NCI-H524 treated with DMSO at 0.1 percent for 48 hours (cell line): ENCODE measurements at places on chromosomes 6 and 20.

- no peak for DNase-seq
Observed at GRCh38 chr6:90860822-90861601, 274.1 kb upstream of the MAP3K7 start.

DNA sequence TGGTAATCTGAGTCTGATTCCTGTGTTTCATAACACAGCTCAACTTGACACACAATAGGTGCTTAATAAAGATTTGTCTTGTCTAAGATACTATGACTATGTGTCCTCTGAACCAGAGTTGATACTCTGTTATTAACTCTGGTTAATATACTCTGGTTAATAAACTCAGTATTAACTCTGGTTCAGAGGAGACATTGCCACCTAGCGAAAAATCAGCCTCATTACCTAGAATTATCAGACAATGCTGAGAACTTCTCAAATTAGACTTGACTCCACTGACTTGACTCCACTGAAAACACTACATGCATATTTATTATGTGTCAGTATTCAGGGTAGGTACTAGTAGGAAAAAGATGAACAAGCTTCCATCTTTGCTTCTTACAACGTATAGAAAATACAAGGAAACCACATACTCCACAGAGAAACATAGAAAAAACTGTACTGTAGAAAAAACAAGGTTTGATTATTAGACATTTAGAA lies 73.9 kb downstream of the AHI1 start:
- no peak for DNase-seq

GRCh38 chr20:15799871-15800270 lies 773.4 kb downstream of the KIF16B start:
- DNase-seq, result no peak

DNA sequence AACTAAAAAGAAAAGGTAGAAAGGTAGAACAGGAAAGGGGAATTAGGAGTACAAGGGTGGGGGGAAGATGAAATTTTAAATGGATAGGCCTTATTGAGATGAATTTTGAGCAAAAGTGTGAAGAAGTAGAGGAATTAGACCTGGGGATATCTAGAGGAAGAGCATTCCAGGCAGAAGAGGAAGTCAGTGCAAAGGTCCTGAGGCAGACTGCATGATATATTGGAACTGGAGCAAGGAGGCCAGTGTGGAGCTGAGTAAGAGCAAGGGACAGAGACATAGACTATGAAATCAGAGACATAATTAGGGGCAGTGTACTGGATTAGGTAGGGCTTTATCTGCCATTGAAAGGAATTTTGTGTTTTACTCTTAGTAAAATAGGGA lies 40.4 kb downstream of the MAPK14 start:
- no peak for DNase-seq

DNA sequence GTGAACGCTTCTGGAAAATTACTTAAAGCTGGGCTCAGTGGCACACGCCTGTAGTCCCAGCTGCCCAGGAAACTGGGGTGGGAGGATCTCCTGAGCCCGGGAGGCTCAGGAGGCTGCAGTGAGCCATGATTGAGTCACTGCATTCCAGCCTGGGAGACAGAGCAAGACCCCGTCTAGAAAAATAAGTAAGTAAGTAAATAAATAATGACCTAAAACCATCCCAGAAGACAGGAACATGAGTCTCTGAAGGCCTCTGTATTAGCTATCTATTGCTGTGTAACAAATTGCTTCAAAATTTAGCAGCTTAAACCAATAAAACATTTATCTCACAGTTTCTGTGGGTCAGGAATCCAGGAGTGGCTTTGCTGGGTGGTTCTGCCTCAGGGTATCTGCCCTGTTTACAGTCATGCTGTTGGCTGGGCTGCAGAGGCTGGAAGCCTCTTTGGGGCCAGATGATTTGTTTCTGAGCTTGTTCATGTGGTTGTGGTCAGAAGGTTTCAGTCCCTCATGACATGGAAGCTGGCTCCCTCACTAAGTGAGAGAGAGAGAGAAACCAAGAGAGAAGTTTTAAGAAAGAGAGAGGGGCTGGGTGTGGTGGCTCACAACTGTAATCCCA lies 48.4 kb upstream of the NCOA3 start:
- no peak for DNase-seq

- DNase-seq, result peak; percentile 56
Observed at GRCh38 chr6:88870717-88871330, 92.6 kb downstream of the RNGTT start.

DNA sequence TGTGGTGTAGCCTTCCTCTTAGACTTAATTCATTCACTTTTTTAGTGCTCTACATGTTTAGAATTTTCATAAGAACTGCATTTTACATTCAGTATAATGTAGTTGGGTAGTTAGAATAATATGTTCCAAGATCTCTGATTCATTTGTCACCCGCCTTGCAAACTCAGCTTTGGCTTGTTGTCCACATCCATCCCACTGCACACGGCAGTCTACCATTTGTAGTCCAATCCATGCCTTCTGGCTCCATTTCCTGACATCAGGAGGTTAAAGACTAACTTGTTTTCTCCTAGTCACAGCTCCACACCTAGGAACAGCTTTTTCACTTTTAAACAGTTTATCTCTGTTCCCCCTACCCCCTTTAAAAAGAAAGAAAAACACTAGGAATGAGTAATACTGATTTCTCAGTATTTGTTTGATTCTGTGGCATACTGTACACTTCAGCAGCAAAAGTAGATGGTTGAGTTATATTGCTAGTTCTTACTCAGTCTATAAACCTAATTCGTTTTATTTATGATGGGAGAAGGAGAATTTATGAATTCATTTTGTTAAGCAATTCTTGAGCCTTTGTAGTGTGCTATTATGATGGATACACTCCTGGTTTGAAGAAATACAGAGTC lies 180.9 kb downstream of the ARID1B start:
- no peak for DNase-seq

DNA sequence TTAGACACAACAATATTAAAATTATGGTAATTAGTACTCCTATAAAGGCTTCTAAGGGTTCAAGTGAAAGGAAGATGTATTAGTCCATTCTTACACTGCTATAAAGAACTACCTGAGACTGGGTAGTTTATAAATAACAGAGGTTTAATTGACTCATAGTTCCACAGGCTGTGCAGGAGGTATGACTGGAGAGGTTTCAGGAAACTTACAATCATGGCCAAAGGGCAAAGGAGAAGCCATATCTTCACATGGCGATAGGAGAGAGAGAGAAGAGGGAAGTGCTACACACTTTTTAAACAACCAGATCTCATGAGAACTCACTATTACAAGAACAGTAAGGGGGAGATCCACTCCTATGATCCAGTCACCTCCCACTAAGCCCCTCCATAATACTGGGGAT lies 52.9 kb downstream of the TINAG start:
- DNase-seq, result no peak

GRCh38 chr20:8545212-8545611 lies 413.1 kb downstream of the PLCB1 start:
- DNase-seq, result no peak

DNA sequence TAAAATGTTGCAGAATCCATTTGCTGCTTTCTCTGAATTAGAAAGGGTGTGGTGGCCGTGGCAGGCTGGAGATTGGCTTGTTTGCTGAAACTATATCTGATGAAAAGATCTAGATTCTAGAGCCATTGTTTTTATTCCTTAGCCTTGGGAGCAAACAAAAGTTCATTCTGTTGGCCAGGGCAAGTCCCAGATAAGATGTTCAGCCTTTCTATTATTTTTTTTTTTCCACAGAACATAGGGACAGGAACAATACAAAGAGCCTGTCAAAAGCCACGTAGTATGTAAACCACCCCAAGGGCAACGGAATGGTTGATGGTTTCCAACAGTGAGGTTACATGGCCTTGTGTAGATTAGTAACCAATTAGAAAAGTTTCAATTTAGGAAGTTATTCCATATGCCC lies 119.9 kb upstream of the SLC22A16 start:
- no peak for DNase-seq

DNA sequence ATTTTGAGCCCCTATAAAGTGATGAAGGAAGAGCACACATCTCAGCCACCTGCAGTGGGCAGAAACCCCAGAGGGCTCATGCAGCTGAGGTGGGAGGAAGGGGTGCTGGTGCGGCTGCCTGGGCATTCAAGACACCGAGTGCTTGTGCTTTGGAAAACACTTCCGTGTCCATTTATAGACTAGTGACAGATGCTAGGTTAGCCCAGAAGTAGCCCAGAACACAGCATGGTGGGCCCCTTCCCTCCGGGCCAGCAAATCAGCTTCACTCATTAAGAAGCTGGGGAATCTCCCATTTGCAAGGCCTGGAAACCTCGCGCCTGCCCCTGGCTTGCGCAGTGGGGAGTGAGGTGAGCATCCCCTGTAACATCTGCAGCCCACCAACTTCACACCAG lies 12.9 kb downstream of the BEND3 start:
- peak; percentile 73 for DNase-seq

- no peak for DNase-seq
Observed at GRCh38 chr6:134495203-134495889, 177.4 kb upstream of the SGK1 start.

DNA sequence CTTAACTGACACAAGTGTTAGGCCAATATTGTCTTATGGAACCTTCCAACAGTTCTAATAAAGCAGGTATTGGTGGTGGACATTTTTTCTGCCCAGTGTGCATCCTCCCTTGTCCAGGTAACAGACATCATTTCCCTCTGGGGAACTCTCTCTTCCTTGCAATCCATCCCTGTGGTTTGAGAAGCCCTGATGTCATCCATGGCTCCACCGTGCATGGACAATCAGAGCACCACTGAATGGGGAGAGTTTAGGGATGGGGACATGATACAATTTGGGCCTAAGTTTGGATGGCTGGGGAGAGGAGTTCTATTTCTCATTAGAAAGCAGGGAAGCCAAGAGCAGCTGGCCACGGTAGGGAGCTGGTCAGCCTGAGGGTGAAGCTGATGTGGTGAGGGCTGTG lies 60.2 kb upstream of the ZFP64 start:
- no peak for DNase-seq

GRCh38 chr6:52675372-52675771 lies 4.5 kb downstream of the TMEM14A start:
- DNase-seq, result no peak

DNA sequence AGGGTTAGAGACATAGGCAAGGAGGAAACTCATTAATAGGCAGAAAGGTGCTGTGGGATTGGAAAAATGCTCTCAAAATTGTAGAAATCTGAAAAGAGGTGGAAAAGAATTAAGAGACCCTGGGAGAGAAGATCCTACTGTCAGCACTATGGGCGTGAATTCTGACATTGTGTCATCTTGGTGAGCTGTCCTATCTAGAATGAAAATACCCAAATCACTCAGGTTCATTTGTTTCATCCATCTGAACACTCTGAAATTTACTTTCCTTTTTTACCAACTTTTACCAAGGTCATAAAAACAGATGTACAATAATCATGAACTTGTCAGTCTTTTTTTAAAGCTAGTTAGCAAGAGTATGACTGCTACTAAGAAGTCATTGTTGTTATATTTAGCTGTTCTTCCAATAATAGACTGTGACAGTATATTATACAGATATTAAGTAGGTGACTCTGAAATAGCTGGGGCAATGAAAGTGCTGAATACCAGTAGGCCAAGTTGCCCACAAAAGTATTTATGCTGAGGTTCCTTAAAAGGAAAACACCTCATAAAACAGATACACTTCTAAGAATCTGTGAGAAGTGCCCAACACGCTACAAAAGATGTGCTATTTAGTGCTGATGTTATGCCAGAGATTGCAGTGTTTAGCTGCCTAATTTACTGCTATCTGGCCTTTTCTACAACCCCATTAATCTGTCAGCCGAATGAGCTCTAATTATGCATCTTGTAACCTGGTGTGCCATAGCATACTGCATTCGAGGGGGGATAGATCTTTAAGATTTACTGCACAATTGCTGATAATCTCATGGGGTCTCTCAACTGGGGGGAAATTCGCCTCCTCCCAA lies 217.5 kb upstream of the SUPT3H start:
- DNase-seq, result no peak

DNA sequence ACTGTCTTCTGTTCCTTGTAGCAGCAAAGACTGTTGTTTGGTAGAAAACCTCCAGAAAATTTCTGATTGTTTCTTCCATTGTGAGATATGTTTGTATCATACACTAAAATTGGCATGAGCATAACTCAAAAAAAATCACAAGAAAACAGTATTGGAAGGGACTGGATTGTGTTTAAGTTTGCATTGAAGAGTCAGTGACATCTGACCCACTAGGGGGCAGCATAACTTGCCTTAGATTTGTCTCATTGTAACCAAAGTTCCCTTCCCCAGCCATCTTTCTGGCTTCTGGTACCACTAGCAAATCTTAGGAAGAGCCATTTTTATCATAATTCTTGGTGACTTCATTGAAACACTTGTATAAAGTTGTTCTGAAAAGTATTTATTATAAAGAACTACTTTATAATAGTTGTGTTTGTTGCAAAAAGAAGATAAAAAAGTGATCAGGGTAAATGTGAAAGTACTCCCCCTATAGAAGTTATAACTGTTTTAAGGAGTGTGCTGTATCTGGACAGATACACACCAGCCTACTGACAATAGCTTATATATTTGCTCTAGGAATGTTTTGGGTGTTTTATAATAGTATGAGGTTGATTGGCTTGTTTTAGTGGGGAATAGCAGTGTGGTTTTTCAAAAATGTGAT lies 7.7 kb downstream of the CSTF1 start:
- DNase-seq, result no peak

DNA sequence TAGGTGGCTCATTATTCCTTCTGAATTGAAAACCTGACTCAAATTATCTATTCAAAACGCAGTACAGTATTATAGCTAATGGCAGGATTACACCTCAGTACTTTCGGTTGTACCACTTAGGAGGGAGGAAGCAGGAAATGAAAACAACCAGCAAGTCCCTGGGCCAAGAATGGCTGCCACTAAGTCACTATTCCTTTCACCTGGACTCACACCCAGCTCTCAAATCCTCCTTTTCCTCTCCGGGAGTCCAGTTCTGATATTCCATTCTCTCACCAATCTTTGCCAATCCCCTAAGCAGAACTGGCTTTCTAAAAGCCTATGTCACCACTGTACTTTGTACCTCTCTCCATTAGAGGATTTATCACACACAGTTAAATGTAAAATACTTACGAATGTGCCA lies 20.6 kb downstream of the TMEM242 start:
- no peak for DNase-seq

DNA sequence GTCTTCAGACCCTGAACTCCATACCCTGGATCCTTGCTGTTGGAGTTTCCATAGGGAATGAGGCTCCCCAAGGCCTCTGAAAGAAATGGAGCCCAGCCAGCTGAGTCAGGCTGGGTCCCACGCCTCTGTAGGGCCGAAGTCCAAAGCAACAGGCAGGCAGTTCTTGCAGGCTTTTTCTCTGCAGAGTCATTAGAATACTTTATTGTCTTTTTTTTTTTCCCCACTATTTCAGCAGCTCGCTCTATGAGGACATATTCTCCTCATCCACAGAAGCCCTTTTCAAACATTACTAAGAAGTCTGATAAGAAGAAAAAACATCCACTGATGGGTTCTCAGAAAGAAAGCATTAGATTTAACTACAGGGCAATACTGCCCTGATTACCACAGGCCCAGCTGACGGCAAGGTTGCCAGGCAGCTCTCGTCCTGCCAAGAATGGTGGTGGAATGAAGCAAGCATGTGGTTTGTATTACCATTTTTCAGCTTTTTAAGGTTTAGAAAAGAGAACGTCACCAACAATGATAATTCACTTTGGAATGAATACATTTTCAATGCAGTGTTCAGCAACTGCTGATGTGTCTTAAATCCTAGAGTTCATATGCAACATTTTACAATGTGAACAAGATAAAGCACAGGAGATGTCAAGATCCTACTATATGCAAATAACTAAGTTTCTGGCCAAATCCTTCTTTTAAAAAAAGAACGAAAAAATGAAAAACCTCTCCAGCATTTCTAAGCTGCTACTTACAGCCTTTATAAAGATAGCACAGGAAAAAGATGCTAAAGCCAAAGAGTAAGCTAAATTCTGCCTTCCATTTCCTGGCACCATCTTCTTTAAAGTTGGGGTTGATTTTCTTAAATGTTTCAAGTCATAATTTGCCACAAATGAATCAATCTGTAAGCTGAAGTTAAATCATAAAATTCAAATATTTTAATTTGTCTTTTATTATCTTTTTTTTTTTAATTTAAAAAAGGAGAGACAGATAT lies 223.6 kb upstream of the CITED2 start:
- no peak for DNase-seq
